Stimulated activated CD4-positive, alpha-beta T cell treated with anti-CD3 and anti-CD28 coated beads, Interleukin-12 subunit alpha, Interleukin-12 subunit beta, amount 100 ng/mL, for 24 hours (primary cell): ENCODE measurements at places on chromosomes 2 and 18.

GRCh38 chr2:45445037-45445436 lies 166.0 kb downstream of the SRBD1 start:
- no peak for DNase-seq

GRCh38 chr2:48984922-48985321 lies 169.4 kb downstream of the FSHR start:
- no peak for DNase-seq

DNA sequence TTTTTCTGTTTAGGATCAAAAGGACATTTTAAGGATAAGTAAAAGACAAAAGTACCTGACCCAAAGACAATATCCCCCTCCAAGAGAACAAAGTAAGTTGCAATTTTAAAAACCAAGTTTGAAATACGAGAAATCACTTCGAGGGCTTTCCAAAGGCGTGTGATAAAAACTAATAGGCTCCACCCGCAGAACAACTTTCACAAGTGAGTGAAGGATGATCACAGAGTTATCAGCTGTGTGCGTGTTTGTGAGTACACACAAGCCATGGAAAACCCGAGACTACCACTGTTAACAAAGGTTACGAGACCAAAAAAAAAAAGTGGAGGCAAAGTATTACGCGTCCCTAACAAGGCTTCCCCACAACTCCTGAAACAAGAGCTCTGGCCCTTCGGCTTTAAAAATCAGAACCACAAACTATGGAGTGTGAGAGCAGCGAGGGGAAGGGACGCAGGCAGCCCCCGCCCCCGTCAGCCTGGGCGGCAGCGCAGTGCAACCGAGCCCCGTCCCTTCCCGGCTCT lies 719 bp downstream of the SMAD2 start:
- DNase-seq = no peak

DNA sequence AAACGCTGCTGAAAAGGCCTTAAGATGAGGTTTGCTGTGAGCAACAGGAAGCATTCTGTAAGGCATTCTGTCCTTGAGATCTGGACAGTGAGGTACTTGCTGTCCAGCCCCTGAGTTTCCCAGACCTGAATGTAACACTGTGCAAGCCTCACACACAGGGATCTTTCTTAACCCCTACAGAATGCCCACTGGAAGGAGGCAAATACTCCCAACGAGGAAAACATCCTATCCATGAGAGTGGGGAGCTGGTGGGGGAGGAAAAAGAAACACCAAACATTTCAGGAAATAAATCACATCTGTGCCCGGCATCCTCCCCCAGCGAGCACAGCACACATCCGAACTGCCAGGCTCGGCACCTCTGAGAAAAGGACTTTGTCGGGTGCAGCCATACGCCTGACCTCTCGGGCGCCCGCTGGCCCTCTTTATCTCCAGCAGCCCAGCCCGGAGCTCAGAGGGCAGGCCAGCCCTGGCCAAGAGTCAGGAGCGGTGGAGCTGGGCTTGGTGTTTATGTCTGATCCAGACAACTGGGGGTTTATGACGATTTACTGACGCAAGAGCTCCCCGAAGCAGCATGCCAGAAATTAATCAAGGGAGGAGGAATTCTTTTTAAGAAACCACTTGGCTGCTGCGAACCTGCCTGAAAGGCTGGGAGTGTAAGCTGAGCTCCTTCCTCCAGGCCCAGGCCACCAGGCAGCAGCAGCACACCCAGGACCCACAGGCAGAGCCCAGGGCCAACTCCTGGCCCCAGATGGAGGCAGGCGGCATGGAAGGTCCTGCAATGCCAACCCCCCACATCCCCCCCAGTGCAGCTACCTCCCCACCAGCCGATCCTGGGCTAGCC lies 72.2 kb downstream of the HDAC4 start:
- DNase-seq = no peak

GRCh38 chr18:7725897-7726296 lies 158.8 kb downstream of the PTPRM start:
- DNase-seq = no peak
